Immature natural killer cell (primary cell): ENCODE measurements at places on chromosomes 2 and 18. TPM values are rescaled to one million over a fixed set of nuclear protein-coding genes. Genes with fewer than 3 reads are reported as not detected.

Gene AMER3
- polyA plus RNA-seq, result not detected

Gene SRD5A2
- not detected for polyA plus RNA-seq

Gene SPATA3
- not detected for polyA plus RNA-seq

Gene CCDC121
- polyA plus RNA-seq, result 1.1 TPM

Gene DSG2
- not detected for polyA plus RNA-seq

Gene POTEE
- 0.10 TPM for polyA plus RNA-seq

Gene CCDC141
- polyA plus RNA-seq, result not detected

Gene ACYP2
- 18.8 TPM for polyA plus RNA-seq

Gene AP1S3
- polyA plus RNA-seq, result 4.2 TPM

Gene IL1A
- polyA plus RNA-seq, result not detected

Gene GPR17
- not detected for polyA plus RNA-seq

Gene SERPINB13
- not detected for polyA plus RNA-seq

GRCh38 chr2:163617517-163617916 lies 118.3 kb downstream of the FIGN start:
- DNase-seq, result no peak

GRCh38 chr2:99698896-99699295 lies 209.1 kb upstream of the REV1 start:
- DNase-seq, result no peak

DNA sequence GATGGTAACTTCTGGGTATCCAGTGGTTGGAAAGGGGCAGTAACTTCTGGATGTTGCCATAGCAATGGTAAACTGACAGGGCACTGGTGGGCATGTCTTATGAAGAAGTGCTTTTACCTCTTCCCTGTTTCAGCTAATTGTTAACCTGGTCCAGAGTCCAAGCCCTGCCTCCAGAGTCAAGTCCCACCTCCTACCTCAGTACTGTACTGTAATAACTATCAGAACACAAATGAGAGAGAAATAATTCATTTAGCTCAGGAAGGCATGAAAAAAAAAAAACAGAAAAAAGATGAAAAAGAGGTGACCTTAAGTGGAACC lies 237.0 kb downstream of the ZNF804A start:
- no peak for DNase-seq

DNA sequence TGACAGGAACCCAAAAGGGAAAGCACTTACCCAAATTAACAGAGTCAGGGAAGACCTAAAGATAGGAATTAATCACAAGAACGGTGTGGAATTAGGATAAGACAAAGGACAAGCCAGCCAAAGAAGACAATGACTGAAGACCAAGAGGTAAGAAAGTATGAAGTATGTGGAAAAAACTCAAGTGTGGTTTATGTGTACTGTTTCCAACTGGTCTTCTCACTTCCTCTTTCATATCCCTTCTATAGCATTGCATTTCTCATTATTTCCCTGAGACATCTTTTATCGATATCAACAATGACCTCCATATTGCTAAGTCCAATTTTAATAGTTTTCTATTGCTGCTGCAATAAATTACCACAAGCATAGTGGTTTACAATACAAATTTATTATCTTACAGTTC lies 313.5 kb upstream of the SLC39A10 start:
- no peak for DNase-seq

DNA sequence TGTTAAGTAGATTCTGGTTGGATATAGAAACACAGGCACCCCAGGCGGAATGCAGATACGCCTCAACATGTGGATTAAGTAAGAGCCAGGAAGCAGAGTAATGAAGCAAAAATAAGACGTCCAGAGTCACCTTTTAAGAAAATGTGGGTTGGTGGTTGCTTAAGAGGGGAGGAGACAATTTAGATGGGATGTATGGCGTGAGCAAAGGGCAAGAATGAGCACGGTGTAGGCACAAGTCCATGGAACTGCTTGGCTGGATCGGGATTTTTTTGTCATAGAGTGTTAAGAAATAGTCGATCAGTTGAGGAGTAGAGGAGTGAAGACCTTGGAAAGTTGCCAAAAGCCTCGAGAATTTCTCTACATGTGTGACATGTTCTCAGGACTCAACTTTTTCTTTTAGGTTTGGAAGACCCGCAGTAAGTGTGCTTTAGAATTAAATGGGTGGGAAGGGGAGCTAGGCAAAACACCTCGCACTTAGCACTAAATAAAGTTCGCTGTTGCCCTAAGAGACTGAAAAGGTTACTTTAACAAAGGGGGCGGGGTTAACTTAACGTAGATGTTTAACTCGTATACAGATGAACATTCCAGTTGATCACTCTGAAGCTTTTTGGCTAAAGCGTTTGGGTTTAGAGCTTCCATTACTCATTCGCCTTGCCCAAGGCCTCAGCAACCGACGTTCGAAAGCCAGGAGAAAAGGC lies 716 bp upstream of the SLC39A10 start:
- DNase-seq, result no peak

DNA sequence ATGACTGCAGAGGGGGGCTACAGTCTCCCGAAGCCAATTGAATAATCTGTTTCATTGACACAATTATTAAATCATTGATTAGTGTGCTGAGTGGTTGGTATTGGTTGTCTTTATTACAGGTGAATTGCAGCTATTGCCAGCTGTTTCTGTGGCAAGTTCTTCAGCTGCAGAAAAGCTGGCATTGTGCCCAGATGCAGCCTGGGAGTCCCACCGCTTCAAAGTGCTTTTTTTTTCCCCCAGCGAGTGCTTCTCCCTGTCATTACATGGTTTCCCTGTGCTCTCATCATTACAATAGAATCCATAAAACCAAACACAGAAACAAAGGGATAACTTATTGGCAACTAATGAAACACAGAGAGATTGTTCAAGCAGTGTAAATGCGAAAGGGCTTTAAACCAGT lies 164.7 kb downstream of the GRB14 start:
- no peak for DNase-seq

GRCh38 chr18:50410894-50411293 lies 36.0 kb downstream of the SKA1 start:
- DNase-seq, result no peak

DNA sequence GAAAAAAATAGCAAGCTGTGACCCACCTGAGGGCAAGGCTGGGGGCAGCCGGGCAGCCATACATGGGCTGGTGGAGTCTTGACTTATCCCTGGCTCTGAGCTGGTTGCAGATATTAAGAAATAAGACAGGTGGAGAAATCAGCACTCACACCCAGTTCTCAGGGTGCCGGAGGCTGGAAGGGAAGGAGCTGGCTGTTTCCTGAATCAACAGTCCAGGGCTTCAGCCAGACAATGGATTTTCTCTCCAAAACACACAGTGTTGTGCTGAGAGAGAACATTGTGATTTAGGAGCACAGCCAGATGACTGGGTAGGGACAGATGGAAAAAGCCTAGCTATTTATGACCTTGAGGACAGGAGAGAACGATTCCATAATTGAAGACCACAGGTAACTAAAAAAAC lies 208.8 kb downstream of the LDLRAD4 start:
- DNase-seq, result no peak

DNA sequence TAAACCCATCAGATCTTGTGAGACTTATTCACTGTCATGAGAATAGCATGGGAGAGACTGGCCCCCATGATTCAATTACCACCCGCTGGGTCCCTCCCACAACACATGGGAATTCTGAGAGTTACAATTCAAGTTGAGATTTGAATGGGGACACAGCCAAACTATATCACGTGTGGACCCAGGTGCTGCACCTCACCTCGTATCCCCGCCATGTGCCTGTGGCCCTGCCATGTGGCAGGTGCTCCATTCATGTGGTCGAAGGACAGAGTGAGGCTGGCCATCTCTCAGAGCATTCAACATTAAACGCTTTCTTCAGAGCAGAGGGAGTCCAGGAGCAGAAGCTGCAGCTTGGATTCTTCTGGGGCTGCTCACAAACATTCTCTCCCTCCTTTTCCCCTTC lies 32.3 kb downstream of the MROH2A start:
- no peak for DNase-seq

- no peak for DNase-seq
Measured at GRCh38 chr18:59420244-59420643, 61.2 kb upstream of the LMAN1 start.

- no peak for DNase-seq
Measured at GRCh38 chr18:21853016-21853415, 112.4 kb downstream of the MIB1 start.

DNA sequence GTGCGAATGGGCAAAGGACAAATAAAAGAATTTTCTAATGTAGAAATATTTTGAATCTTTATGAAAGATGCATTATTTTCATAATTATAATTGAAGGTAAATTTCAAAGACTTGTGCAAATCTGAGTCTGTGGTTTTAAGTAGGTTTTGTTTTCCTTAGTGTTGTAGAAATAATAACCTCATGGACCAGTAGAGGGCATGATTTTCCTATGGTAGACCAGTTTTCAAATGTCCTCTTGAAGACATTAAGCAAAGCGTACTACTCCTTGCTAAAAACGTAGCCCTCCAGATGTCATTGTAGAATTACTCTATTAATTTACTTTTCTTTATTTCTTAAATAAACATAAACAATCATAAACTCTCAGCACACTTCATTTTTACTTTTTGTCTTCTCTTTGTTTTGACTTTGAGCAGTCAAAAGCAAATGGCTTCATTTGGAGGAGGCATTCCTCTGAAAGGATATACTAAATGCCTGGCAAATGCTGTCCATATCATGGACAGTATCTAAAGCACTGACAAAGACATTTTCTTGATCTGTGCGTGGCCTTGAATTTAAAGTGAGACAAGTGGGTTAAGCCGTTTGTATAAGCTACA lies 85.8 kb upstream of the FAM237A start:
- DNase-seq, result no peak

GRCh38 chr2:69255760-69256159 lies 131.3 kb downstream of the GFPT1 start:
- DNase-seq, result no peak

DNA sequence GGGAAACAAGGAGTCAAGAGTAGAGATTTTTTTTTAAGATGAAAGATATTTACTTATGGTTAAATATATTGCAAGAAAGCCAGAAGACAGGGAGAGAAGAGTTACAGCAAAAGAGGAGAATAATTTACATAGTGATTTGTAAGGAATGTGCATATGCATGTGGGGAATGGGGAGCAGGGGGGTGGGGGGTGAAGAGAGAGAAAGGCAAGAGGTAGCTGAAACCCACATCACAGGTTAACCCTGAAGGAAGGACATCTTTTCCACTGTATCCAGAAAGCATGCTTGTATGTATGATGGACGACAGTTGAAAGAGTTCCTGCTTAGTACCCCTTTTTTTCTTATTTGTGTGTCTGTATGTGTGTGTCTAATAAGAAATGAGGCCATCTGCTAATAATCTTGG lies 371.9 kb downstream of the RAD51AP2 start:
- no peak for DNase-seq

- no peak for DNase-seq
Measured at GRCh38 chr2:100983684-100984310, 18.3 kb upstream of the RPL31 start.

DNA sequence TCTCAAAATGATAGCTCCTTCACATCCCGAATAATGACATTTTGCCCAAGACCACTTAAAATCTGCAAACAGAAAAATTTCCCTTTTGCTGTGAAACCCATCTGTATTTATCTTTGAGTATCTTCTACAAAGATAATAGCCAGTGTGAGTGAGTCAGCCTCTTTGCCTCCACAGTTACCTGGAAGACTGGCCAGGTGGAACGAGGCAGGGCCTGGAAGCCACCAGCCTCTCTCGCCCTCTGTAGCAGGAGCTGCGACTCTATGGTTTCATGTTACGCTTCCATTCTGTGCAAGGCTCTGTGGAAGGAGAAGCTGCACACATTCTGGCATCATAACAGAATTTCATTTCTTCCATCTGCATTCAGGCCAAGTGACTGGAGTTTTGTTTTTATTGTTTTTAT lies 9.5 kb downstream of the ELP2 start:
- DNase-seq, result no peak

GRCh38 chr2:161677634-161678033 lies 53.4 kb downstream of the SLC4A10 start:
- DNase-seq, result no peak

DNA sequence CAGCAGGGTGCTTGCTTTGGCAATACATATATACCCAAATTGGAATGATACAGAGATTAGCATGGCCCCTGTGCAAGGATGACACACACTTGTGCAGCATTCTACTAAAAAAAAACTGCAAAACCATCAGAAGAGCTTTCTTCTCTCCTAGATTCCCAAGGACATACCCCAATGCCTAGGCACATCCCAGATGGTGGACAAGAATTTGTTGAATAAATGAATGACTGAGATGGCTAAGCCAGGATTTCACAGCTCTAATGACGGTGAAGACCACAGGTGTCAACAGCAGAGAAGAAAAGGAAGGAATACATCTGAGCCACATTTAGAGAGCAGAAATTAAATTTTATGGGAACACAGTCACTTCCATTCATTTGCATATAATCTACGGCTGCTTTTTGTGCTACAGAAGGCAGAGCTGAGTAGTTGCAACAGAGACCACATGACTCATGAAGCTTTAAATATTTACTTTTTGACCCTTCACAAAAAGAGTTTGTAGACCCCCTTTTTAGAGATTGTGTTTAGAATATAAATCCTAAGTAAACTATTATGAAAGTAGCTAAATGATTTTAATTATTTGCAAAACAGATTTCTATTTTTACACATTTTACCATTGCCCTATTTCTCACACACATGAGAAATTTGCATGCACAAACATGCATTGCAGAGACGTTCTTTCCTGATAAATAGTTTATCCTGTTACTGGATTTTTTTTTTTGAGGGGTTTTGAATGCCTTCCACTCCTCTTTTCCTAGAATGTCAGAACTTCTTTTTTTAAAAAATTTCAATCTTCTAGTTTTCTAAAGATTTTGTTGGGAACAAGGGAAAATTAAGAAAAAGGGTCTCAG lies 119.0 kb downstream of the PMAIP1 start:
- DNase-seq, result no peak
